Tibial artery (tissue), 4 donors: ENCODE measurements at places on chromosomes 6 and 20.
A peak's percentile ranks its signal among the peaks of the same experiment; 100 is the strongest.

DNA sequence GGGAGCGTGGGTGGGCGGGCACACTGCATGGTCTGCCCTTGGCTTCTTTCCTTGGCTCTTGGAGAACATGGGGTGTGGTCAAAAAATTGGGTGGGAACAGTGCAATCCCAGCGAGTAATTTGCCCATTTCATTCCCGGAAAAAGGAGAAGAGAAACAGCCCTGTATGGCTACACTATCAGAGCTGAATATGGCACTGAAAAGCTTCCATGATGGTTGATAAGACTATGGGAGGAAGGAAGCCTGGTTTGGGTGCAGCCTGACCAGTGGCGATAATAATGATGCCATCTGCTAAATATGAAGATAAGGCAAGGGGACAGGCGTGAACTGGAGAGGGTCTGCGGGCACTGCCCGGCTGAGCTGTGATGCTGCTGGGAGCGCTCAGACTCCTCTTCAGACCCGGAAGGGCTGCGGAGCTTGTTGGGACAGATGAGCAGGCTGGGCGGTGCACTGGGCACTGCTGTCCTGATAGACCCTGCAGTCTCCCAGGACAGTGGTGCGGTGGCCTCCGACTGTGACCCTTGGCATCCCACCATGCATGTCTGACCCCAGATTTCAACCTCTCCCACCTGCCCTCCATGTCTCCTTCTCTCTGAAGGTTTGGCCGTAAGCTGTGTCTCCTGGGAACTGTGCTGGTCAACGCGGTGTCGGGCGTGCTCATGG lies 10.2 kb downstream of the SLC22A1 start:
- no peaks in the 10 kb centered on the region for H3K27me3 ChIP-seq
- no peaks in the 10 kb centered on the region for H3K4me1 ChIP-seq
- no peak overlapping the region for H3K4me3 ChIP-seq
- DNase-seq = no peak

GRCh38 chr6:71997341-71997740 lies 111.0 kb downstream of the RIMS1 start:
- no peak for DNase-seq
- H3K4me1 ChIP-seq = no peaks in the 10 kb centered on the region

DNA sequence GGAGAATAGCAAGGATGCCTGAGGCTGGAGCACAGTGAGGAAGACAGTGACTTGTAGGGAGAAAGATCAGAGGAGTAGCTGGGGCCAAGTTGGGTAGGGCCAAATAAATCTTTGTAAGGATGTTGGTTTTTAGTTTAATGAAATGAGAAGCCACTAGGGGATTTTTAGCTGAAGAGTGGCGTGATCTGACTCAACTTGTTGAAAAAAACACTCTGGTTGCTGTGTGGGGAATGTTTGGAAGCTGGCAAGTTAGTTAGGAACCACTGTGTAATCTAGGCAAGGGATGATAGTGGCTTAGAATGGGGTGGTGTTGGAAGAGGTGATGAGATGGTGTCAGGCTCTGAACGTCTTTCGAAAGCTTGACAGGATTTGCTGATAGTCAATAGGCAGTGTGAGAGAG lies 176.1 kb upstream of the HDDC2 start:
- peak overlapping the region; percentile 58 for H3K27ac ChIP-seq
- DNase-seq = no peak
- no peaks in the 10 kb centered on the region for H3K4me1 ChIP-seq
- no peaks in the 10 kb centered on the region for H3K36me3 ChIP-seq

DNA sequence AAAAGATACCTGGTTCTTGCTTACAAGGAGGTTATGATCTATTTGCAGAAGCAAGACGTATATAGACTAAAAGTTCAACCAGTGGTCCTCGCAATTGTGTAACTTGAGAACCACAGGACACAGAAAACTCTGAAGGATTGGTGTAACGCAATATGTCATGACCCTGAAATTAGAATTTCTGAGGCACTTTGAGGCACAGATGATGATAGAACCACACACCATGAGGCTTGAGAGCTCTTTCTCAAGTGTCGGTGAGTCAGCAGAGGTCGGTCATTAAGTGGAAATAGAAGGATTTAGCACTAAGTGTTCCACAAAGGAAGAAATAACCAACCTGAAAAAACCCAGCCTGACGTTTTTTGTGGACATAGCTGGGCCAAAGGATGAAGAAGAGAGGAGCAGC lies 15.3 kb upstream of the CCN2 start:
- no peaks in the 10 kb centered on the region for H3K36me3 ChIP-seq
- no peak overlapping the region for H3K4me3 ChIP-seq
- no peak for DNase-seq
- no peaks in the 10 kb centered on the region for H3K27me3 ChIP-seq

DNA sequence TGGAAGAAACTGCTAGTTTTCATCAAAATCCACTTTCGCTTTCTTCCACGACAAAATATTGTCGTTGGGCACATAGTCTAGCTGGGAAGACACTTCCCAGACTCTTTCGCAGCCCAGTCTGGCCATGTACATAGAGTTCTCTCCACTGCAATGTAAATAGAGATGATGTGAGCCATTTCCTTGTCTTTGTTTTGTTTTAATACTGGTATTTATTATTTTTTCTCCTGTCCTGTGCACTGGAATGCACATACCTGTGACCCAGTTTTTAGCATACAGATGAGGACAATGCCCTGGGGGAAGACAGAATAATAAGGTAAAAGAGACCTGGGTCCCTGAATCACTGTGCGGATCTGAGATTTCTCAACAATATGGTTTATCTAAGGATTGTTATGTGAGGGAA lies 149.5 kb upstream of the BMP5 start:
- peaks cover 8% of the 10 kb centered on the region for H3K4me1 ChIP-seq
- no peaks in the 10 kb centered on the region for H3K36me3 ChIP-seq
- peak overlapping the region; percentile 51 for H3K27ac ChIP-seq
- DNase-seq = no peak
- H3K27me3 ChIP-seq = no peaks in the 10 kb centered on the region

GRCh38 chr20:48984575-48985219 lies 61.4 kb upstream of the CSE1L start:
- H3K36me3 ChIP-seq = peaks cover 70% of the 10 kb centered on the region
- no peaks in the 10 kb centered on the region for H3K4me1 ChIP-seq
- H3K27me3 ChIP-seq = no peaks in the 10 kb centered on the region
- no peak overlapping the region for H3K27ac ChIP-seq
- H3K4me3 ChIP-seq = no peak overlapping the region

GRCh38 chr20:53138454-53139262 lies 166.5 kb downstream of the TSHZ2 start:
- H3K27me3 ChIP-seq = no peaks in the 10 kb centered on the region
- H3K4me1 ChIP-seq = no peaks in the 10 kb centered on the region
- H3K4me3 ChIP-seq = no peak overlapping the region
- DNase-seq = no peak
- H3K27ac ChIP-seq = no peak overlapping the region

GRCh38 chr6:47047479-47048407 lies 5.6 kb upstream of the ADGRF1 start:
- H3K27ac ChIP-seq = no peak overlapping the region
- DNase-seq = peak; percentile 28
- no peaks in the 10 kb centered on the region for H3K27me3 ChIP-seq

DNA sequence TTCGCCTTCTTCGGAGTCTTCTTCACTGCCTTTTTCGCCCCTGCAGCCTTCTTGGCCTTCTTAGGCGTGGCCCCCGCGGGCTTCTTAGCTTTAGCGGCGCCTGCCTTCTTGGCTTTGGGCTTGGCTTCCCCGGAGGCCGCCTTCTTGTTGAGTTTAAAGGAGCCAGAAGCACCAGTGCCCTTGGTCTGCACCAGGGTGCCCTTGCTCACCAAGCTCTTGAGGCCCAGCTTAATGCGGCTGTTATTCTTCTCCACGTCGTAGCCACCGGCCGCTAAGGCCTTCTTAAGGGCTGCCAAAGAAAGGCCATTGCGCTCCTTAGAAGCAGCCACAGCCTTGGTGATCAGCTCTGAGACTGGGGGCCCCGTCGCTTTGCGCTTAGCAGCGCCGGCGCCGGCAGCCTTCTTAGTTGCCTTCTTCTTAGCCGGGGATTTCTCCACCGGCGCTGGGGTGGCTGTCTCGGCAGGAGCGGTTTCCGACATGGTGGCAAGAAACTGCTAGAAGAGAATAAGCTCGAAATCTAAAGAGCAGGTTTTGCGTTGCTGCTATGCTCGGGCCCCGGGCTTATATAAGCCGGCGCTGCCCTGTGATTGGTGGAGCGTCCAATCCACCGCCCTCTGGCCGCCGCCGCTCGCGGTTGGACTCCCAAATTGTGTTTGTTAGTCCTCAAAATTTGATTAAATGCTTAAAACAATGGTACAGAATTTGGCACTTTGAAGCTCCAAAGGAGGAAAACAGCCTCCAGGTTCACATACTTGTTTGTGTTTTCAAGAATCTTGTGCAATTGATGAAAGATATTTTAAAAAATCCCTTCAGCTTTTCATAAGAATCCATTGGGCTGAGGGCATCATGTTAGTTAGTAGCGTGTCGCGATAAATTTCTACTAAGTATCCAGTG lies 44.9 kb downstream of the OR2B2 start:
- H3K27ac ChIP-seq = peak overlapping the region; percentile 29
- H3K27me3 ChIP-seq = no peaks in the 10 kb centered on the region
- peak; percentile 47 for DNase-seq
- H3K4me3 ChIP-seq = peak overlapping the region; percentile 67
- peaks cover 25% of the 10 kb centered on the region for H3K4me1 ChIP-seq

- no peaks in the 10 kb centered on the region for H3K4me1 ChIP-seq
- DNase-seq = no peak
- H3K36me3 ChIP-seq = no peaks in the 10 kb centered on the region
- H3K4me3 ChIP-seq = no peak overlapping the region
Observed at GRCh38 chr6:120410586-120410985, 923.7 kb downstream of the TBC1D32 start.

DNA sequence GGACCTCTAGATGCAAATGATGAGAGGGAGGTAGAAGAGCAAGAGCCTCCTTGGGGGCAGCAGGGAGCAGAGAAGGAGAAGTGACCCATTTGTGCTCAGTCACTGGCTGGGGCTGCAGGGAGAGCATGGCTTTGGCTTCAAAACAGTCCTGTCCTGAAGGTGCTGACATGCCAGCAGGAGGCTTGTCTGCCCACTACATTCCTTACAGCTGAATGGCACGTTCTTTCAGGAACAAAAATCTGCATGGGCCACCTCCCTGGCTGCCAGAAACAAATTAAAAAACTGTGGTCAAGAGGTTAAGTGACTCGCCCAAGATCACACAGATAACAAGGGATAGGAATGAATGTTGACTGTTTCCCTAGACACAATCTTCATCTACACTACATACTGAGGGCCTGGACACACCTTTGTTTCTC lies 188.8 kb downstream of the HIVEP2 start:
- no peak overlapping the region for H3K4me3 ChIP-seq
- H3K36me3 ChIP-seq = peaks cover 67% of the 10 kb centered on the region
- H3K27me3 ChIP-seq = no peaks in the 10 kb centered on the region
- no peaks in the 10 kb centered on the region for H3K4me1 ChIP-seq

DNA sequence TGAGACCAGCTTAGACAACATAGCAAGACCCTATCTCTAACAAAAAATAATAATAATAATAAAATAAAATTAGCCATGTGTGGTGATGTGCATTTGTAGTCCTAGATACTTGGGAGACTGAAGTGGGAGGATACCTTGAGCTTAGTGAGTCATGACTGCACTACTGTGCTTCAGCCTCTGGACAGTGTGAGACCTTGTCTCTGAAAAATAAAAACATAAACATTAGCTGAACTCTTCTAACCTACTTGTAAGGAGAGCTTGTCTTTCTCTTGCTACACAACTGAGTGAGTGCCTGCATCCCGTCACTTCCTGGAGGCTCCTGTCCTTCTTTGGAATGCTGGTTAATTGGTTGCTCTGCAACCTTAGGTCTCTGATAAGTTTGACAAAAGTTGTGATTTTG lies 5.1 kb upstream of the DBNDD2 start:
- no peak for DNase-seq
- H3K27me3 ChIP-seq = no peaks in the 10 kb centered on the region
- H3K4me1 ChIP-seq = no peaks in the 10 kb centered on the region
- H3K4me3 ChIP-seq = no peak overlapping the region

- H3K27me3 ChIP-seq = no peaks in the 10 kb centered on the region
- no peak for DNase-seq
- H3K4me1 ChIP-seq = no peaks in the 10 kb centered on the region
Observed at GRCh38 chr6:110674096-110674495, 141.2 kb downstream of the CDK19 start.

DNA sequence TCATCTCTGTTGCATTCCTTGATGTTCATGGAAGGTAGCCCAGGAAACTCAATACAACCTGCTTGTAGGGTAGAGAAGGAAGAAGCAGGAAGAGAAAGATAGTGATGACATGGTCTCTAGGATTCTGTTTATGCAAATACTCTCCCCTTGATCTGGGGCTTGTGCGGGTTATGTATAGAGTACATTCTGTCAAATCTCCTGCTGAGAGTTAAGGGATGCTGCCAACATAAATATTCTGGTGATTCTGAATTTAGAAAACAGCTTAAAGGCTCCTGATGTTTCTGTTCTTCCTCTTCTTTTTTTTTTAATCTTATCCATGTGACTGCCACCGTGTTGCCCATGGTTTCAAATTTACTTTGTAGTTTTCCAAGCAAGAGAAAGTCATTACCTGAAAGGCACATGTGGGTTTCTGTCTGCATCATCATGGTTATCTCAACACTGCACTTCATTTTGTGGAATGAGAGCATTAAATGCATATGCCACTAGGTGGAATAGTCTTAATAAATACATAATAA lies 150.6 kb downstream of the RPS12 start:
- H3K36me3 ChIP-seq = no peaks in the 10 kb centered on the region
- no peak overlapping the region for H3K4me3 ChIP-seq
- H3K4me1 ChIP-seq = no peaks in the 10 kb centered on the region
- H3K27ac ChIP-seq = no peak overlapping the region
- DNase-seq = no peak

GRCh38 chr6:12313306-12313991 lies 23.3 kb downstream of the EDN1 start:
- no peaks in the 10 kb centered on the region for H3K27me3 ChIP-seq
- no peaks in the 10 kb centered on the region for H3K4me1 ChIP-seq
- DNase-seq = no peak
- peak overlapping the region; percentile 27 for H3K4me3 ChIP-seq
- peak overlapping the region; percentile 31 for H3K27ac ChIP-seq

DNA sequence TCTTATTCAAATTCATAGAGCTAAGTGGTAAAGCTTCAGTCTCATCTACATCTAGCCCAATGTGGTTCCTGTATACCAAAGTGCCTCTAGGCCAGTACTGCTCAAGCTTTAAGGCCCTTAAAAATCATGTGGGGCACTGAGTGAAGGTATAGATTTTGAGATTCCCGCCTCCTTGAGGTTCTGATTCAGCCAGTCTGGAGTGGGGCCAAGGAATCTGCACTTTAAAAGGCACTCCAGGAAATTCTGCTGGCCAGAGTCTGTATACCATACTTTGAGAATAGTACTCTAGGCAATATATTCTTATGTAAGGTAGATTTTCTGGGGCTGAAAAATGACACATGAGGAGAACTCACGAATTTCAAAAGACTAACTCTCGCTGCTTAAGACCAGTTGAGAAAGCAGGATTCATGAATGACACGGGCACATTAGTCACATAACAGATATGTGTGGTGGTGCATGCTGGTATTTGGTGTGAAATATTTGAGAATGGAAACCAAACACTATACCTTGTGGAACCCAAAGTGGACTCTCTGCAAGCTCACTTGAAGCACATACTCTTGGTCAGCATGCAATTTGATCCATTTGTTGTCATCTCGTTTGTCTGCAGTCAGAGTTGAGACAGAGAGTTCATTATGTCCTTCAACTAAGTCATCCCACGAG lies 47.6 kb upstream of the SIM1 start:
- H3K4me3 ChIP-seq = no peak overlapping the region
- peaks cover 33% of the 10 kb centered on the region for H3K36me3 ChIP-seq
- DNase-seq = no peak
- no peaks in the 10 kb centered on the region for H3K27me3 ChIP-seq
- no peak overlapping the region for H3K27ac ChIP-seq
- H3K4me1 ChIP-seq = no peaks in the 10 kb centered on the region

GRCh38 chr6:37489697-37490336 lies 9.9 kb downstream of the CCDC167 start:
- no peak overlapping the region for H3K27ac ChIP-seq
- H3K36me3 ChIP-seq = peaks cover 6% of the 10 kb centered on the region
- no peak overlapping the region for H3K4me3 ChIP-seq
- no peaks in the 10 kb centered on the region for H3K27me3 ChIP-seq
- no peaks in the 10 kb centered on the region for H3K4me1 ChIP-seq
